ENCODE measurements at places on chromosomes 6 and 20.

GRCh38 chr6:156543431-156543830 lies 233.7 kb upstream of the ARID1B start:
- no peak for DNase-seq

DNA sequence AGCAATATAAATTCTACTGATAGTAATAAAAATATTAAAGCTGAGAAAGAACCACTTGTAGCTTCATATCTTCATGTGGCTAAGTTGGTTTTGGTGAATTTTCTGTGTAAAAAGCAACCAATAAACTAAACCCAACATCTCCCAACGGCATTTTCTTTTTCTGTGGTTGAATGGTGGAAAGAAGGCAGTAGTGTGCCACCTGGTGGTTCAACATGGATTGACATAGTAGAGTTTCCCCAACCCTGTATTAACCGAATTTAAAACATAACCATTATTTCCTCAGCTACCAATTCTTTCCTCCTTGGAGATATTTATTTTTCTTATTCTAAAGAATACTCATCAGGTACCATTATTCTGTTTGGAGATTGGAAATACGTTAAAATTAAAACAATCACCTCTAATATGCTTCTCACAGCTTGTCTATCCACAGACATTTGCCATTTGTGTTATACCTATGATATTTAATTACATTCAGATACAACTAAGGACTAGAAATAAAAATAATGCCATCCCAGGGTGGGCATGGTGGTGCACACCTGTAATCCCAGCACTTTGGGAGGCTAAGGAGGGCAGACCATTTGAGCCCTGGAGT lies 117.1 kb upstream of the EEF1E1 start:
- peak; percentile 63 for DNase-seq

DNA sequence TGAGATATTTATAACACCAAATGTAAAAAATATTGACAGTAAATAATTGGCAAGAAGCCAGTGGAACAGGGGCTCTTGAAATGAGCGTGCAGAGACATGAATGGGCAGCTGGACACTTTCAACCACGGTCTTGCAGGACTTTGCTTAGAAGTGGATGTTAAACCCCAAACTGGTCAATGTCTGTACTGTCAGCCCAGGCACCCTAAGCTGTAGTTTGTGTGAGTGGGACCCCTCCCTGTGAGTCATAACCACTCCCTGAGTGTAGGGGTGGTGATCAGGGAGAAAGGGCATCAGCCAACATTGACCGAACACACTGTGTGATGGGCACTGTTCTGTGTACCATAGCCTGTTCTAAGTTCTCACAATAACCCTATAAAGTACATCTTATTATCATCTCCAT lies 108.6 kb downstream of the FIG4 start:
- no peak for DNase-seq

DNA sequence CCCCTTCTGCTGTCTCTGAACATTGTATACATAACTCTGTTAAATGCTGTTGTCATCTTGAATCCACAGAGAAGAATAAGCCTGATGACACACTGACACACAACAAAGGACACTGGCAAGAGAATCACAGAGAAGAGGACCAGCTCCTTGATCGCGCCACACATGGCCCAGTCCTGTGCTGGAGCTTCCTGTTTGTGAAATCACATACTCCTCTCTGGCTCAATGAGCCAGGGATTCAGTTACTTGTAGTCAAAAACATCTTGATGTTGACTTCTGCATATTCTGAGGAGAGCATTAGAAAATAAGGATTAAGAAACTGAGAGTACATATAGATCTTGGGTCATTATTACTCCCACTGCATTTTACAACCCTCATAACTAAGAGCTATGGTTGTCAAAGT lies 100.1 kb downstream of the EPB41L2 start:
- DNase-seq = no peak

GRCh38 chr6:34092631-34093030 lies 53.3 kb downstream of the GRM4 start:
- DNase-seq = no peak

- peak; percentile 85 for DNase-seq
Measured at GRCh38 chr6:90284236-90285041, 12.2 kb downstream of the BACH2 start.

DNA sequence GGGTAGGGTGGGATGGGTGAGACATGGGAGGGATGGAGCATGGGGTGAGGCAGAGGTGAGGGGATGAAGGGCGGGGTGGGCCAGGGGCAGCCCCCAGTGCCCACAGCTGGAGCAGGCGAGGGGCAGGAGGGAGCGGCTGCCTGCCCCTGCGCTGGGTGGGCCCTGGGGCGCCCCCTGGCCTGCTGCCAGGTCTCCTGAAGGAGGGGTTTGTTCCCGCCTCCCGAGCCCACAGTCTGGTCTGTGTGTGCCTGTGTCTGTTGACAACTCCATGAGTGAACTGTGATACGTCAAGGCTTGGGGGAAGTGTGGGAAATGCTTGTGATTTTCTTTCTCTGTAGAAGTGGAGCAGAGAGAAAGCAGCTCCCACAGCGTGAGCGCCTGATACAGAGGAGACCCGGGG lies 10.9 kb upstream of the MRGBP start:
- DNase-seq = no peak

- no peak for DNase-seq
Measured at GRCh38 chr6:1075880-1076279, 236.0 kb upstream of the FOXQ1 start.

GRCh38 chr6:1382331-1382882 lies 7.0 kb upstream of the FOXF2 start:
- no peak for DNase-seq

DNA sequence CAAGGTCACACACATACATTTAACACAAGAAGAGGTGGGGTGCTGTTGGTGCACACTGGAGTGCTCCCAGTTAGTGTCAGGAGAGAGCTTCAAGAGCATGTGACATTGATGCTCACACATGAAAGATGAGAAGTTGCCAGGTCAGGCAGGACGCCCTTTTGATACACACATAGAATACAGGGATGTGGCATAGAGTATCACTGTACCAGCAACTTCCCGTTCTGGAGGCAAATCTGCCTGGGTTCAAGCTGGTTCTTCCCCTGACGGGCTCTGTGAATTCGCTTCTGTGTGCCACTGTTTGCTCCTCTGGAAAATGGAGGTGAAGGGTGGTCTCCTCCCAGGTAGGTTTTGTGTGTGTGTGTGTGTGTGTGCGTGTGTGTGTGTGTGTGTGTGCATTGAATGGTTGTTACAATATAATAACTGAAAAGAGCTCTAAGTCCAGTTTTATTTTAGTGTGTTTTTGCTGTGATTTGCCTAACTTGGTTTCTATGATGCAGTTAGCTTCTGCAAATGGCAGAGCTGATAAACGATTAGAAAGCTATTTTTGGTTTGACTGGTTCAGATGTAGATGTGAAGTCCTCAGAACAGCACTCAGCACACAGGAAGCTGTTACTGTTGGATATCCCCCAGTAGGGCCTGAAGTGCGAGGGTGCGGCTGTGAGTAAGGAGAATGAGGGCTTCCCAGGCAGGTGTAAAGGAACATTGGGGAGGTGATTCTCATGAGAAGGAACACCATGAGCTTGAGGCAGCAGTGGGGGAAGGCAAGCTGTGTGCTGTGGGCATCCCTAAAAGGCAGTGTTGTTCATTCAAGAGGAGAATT lies 53.4 kb downstream of the HIVEP1 start:
- no peak for DNase-seq

- DNase-seq = no peak
Measured at GRCh38 chr20:46169245-46170171, 51.4 kb downstream of the CD40 start.

GRCh38 chr6:5606546-5606945 lies 345.2 kb downstream of the FARS2 start:
- no peak for DNase-seq

GRCh38 chr6:114195631-114196403 lies 147.0 kb downstream of the HS3ST5 start:
- no peak for DNase-seq

GRCh38 chr20:40807821-40808170 lies 118.8 kb upstream of the MAFB start:
- DNase-seq = no peak

DNA sequence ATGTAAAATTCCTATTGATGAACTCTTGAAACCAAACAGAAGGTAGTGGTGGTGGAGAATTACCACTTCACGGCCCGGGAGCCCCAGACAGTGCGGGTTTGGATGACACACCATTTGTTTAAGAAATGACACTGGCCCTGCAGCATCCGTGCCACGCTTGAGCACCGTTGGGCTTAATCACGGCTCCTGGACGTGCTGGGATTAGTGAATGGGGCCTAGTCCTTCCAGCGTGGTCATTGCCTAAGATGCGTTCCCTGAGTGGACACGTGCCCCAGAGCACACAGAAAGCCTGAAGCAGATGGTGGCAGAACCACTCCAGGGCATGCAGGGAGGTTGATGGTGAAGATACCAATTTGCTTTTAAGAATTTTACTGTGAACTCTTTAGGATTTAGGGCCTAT lies 14.5 kb downstream of the STX16 start:
- DNase-seq = no peak

DNA sequence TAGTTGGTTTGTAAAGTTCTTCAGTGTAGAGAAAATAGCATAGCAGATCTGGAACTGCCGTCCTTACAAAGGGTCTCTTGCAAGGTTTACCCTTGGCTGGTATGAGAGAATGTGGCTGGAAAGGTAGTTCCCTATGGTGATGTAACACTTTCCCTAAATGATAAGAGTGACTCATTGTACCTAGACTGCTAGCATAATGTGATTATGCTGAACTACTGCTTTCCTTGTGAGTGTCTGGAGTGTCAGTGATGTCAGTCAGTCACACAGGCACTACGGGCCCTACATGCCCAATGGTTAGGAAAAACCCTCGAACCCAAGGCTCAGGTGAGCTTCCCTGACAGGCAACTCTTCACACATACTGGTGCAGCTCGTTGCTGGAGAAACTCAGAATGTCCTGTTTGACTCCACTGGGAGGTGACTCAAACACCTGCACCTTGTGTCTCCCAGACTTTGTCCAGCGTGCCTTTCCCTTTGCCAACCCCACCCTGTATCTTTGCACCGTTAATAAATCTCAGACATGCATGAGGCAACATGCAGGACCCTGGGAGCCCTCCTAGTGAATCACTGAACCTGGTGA lies 28.4 kb upstream of the LY86 start:
- no peak for DNase-seq

GRCh38 chr6:50966532-50966931 lies 147.9 kb downstream of the TFAP2B start:
- no peak for DNase-seq

GRCh38 chr6:120198033-120198432 lies 848.5 kb upstream of the MAN1A1 start:
- no peak for DNase-seq

All from EH (cell line).